ENCODE measurements at places on chromosomes 3 and 15. TPM values are rescaled to one million over a fixed set of nuclear protein-coding genes. Genes with fewer than 3 reads are reported as not detected.

The GOLGA8G gene
- total RNA-seq = not detected

DNA sequence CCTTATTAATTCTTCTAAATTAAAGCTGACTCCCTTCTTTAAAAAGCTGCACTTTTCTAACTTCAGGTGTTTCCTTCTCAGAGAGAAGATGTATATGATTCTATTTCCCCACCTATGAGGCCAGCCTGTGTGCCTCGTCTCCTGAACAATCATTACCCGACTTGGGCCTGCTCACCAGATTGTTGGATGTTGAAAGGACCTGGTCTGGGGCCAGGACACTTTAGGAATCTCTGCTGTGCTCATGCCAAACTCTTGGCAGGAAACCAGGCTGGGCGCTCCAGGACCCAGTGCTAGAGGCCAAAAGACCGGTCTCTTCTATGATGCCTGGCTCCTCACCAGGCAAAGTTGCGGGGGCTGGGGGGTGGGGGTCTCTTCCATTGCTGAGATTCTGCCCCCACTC lies 16.9 kb upstream of the LRRC31 start:
- no peak for DNase-seq

DNA sequence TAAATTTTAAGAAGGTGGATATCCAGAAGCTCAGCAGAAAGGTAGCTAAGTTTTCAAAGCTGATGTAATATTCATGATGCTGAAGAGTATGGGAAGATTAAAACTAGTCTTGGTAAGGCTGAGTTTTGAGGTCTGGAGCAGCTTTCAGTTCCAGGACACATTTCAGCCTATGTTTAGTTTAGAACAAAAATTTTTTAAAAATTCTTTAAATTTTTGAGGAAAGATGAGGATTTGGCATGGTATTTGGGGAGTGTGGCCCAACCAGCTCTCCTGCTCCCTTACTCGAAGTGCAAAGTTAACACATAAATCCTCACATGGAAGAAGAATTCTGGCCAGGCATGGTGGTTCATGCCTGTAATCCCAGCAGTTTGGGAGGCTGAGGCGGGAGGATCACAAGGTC lies 1039.1 kb downstream of the NAALADL2 start:
- no peak for DNase-seq

The BFSP2 gene
- 0.51 TPM for total RNA-seq

The ALDH1A2 gene
- 0.47 TPM for total RNA-seq

DNA sequence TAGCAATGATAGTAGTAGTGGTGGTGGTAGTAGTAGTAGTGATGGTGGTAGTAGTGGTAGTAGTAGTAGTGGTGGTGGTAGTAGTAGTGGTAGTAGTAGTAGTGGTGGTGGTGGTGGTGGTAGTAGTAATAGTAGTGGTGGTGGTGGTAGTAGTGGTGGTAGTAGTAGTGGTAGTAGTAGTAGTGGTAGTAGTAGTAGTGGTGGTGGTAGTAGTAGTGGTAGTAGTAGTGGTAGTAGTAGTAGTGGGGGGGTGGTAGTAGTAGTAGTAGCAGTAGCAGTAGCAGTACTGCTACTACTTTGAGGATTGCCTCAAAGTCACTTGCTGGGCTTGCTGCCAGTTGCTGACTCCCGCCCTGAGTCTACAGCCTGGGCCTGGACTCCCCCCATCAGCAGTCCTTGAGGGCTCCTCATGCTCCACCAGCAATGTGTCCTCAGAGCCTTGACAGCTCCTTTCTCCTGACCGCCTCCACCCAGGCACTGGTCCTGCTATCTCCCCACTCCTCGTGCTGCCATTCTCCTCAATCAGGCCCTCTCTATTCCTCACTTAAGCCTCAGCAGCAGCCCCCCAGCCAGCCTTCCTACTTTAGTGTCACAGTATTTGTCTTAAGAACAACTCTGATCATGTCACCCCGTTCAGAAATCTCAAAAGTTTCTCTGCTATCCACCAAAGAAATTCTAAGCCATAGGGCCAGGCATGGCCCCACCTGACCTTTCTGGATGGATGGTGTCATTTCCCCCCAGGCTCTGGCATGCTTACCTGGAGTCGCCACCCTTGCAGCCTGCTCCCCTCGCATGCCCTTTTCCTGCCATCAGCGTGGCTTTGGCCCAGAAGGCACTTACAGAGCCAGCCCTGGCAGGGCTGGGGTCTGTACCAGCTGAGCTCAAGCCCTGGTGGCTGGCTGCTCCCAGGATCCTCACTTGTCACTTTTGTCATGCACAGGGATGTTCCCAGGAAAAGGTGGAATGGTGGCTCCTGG lies 45.6 kb downstream of the DLEC1 start:
- DNase-seq = peak; percentile 38

DNA sequence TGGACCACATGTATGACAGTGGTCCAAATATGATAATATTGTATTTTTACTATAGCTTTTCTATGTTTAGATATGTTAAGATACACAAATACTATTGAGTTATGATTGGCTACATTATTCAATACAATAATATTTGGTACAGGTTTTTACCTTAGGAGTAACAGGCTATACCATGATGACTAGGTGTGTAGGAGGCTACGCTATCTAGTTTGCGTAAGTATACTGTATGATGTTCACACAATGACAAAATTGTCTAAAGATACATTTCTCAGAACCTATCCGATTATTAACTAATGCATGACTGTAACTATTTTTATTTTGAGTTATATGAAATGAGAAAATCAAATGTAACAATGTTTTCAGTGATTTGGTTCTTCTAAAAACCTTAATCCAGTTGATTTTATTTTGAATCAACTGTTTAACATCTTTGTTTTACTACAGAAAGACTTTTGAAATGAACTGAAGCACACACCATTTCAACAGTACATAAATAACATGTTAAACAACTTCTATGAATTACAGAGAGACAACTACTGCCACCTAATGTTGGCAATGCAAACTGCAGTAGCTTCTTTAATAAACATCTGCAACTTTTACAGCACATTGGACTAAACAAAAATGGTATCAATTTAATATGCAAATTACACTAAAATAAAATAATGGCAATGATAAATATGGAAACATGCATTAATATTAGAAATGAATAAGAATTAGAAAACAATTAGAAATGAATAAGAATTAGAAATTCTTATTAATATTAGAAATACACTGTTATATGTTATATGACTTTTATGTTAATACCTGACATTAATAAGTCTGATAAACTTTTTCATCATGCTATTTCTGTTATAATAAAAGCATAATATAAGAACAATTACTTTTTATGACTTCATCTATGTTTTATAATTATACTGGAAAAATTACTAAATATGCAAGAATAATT lies 255.7 kb downstream of the MBNL1 start:
- DNase-seq = peak; percentile 72

The MUC13 gene
- total RNA-seq = not detected

DNA sequence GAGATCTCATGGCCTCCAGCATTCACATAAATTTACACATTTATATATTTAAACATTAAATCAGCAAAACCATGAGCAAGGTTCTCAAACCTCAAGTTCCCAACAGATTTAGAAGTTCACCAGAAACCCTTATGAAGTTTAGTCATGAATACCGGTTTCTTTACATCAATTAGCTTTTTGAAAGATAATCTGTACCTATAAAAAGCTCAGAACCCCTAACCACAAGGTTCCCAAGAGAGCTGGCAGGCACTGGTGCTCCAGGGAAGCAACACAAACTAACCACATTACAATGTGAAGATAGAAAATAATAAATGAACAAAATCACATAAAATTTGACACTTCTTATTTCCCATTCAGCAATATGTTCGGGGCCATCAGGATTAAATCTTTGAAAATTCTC lies 150.9 kb downstream of the FBN1 start:
- no peak for DNase-seq

The PRSS50 gene
- total RNA-seq = not detected

The LSMEM2 gene
- not detected for total RNA-seq

GRCh38 chr3:123335007-123335670 lies 113.8 kb downstream of the ADCY5 start:
- DNase-seq = peak; percentile 37

The ZNF774 gene
- 1.2 TPM for total RNA-seq

DNA sequence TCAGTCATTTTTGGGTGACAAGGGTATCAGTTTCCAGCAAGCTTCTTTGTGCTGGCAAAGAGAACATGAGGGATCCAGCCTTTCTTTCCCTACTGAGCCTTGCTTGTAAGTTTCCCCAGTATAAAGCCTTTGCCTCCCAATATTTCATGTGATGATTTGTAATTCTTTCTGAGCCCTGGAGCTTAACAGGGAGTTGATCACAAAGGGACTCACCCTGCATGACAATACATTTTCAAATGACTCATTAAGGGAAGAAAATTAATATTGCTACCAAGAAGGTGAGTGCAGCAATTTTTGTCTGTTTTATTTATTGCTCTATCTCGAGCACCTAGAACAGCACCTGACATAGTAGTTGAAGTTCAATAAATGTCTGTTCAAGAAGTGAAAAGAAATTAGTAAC lies 27.7 kb downstream of the OXSM start:
- DNase-seq = no peak

GRCh38 chr3:20062996-20063395 lies 22.8 kb downstream of the KAT2B start:
- no peak for DNase-seq

The SV2B gene
- not detected for total RNA-seq

GRCh38 chr3:196142202-196142956 lies 60.5 kb upstream of the TFRC start:
- no peak for DNase-seq

- DNase-seq = no peak
Observed at GRCh38 chr15:85333132-85333831, 47.1 kb upstream of the AKAP13 start.

The BBS4 gene
- 10.8 TPM for total RNA-seq

GRCh38 chr3:195580744-195581443 lies 2.8 kb downstream of the APOD start:
- no peak for DNase-seq

The CYP8B1 gene
- not detected for total RNA-seq

The GP9 gene
- not detected for total RNA-seq

DNA sequence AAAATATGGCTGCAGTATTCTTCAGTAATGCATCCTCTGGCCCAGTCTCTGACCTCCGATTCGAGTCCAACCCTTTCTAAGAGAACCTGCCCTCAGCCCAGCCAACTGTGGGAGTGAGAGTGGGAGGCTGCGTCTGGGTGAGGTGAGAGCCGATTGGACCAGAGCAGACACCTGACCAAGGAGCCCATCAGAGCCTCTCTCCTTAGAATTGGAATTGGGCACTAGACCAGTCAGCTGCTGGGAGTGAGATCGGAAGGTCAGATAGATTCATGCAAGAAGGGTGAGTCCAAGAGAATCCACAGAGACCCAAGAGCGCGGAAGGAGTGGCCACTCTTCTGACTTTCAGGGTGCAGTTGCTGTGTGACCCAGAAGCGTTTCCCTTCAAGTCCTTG lies 10.2 kb downstream of the RASL12 start:
- DNase-seq = no peak

- DNase-seq = no peak
Observed at GRCh38 chr3:157408499-157409149, 28.0 kb upstream of the PTX3 start.

- no peak for DNase-seq
Observed at GRCh38 chr3:117285737-117286136, 576.2 kb downstream of the TUSC7 start.

The C2CD4A gene
- total RNA-seq = 0.67 TPM

GRCh38 chr3:50167069-50167840 lies 12.1 kb downstream of the SEMA3F start:
- DNase-seq = no peak

DNA sequence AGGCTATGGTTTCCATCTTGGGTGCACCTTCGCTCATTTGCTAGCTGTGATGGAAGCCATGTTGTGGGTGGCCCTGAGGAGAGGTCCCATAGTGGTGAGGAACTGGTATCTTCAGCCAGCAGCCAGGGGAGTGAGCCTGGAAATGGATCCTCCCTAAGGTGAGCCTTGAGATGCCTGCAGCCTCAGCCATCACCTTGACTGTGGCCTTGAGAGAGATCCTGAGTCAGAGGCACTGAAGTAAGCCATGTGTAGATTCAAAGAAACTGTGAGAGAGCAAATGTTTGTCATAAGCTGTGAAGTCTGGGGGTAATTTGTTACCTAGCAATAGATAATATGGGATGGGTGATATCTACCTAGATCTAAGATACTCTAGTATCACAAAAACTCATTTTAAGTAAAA lies 105.3 kb downstream of the SNRK start:
- no peak for DNase-seq

GRCh38 chr3:126990024-126990700 lies 7.2 kb downstream of the PLXNA1 start:
- no peak for DNase-seq

- DNase-seq = no peak
Observed at GRCh38 chr3:2661078-2661477, 449.1 kb downstream of the IL5RA start.

The OXTR gene
- 1.1 TPM for total RNA-seq

The ADGRG7 gene
- 21.2 TPM for total RNA-seq

DNA sequence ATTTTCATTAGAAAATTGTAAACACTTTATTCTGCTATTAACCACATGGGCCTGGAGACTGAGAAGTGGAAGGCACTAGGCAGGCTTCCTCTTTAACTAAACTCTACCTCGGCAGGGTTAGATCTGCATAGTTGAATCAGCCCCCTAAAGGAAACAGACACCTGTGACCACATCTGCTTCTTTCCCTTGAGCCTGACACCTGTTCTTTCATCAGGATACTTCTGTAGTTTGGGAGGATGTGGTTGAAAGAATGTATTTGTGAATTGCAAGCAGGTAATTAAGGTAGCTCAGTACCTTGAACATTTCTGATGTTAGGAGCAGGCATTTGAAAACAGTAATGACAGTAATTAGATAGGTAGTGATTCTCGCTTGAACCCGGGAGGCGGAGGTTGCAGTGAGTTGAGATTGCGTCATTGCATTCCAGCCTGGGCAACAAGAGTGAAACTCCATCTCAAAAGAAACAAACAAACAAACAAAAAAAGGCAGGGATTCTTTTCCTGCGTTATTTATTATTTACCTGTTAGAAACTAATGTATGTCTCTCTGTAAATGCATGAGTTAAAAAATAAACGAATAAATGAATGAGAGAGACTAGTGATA lies 468.5 kb downstream of the NLGN1 start:
- no peak for DNase-seq

DNA sequence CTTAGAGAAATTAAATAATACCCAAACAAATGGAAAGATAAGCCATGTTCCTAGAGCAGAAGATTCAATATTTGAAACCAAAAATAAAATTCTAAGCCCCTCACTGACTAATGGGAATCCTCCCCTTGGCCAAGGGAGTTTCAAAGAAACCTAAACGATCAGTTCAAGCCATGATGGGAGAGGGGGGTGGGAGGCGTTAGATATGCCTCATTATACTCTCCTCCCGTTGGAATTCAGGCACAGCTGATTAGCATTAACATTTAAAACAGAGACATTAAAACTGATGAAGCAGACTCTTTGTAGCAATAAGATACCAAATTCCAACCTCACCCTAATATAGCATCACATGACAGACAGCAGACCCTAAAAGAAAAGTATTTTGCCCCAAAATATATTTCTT lies 32.9 kb downstream of the OCA2 start:
- DNase-seq = no peak
